Ascending aorta (tissue), 2 donors: ENCODE measurements at places on chromosomes 4 and X.

DNA sequence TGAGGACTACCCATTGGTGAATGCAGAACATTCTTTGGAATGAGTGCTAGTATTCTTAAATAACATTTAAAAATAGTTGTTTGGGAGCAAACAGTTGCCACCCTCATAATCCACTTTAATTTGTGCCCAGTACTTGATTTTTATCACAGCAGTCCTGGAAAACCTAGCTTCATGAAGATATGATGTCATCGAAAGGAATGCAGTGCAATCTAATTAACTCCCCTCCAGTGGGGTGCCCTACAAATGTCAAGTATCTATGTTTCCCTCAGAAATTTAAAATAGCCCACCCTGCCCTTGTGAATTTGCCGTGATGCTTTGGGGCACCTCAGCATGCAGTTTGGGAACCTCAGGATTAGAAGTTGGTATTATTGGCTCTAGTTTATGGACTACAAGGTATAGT is 5.4 kb downstream of the RAB9A start:
- no peak for DNase-seq

GRCh38 chr4:164221631-164222030 is 532.3 kb upstream of the SMIM31 start:
- no peak for DNase-seq

DNA sequence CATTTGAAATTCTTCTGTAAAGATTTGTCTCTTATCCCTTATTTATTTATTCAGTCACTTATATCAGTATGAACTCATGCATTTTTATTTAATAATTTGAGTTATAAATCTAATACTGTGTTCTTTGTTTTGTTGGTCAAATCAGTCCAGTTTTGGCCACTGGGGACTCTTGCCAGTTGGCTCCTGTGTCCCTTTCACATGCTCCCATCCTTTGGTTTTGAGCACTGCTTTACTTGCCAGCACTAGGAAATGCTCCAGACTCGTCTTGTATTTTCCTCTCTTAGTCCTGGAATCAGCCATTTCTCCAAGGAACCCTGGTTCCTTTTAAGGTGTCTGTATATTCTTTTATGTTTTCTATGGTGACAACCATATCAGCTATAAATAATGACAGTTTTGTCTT is 28.1 kb downstream of the KANTR start:
- no peak for DNase-seq

DNA sequence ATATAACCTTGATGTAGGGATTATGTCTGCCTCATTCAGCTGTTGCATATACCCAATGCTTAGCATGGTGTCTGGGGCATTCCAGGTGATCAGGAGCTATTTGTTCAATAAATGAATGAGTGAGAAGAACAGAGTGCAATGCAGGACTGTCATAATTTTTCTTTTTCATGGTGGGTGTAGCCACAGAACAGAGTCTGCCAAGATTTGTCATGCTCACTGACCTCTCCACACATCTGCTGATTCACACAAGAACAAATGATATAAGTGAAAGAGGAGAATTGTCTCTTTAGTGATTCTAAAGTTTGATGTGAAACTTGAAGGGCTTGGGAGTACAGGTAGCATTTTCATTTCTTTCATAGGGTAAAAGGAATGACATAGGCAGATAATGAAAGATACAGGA is 64.4 kb upstream of the TEX13D start:
- DNase-seq: no peak

DNA sequence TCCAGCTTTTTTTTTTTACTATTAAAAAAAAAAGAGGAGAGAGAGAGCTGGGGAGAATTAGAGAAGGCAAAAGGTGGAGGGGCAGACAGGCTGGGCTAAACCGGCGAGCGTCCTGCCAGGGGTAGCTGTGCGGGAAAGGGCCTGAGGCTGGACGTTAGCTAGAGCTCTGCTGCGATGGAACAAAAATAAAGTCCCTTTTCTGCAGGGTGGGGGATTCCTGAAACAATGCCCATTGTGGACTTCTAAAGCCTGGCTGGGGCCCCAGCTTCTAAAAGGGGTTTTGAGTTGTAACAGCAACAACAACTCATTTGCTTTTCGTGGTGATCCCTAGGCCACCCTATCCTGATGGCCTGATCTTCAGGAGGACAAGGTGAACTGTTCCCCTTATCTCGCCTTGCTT is 311.7 kb downstream of the FBXW7 start:
- DNase-seq: no peak

- DNase-seq: peak; percentile 70
These were observed 253.2 kb downstream of the SPRY1 start for GRCh38 chr4:123649645-123650391.

DNA sequence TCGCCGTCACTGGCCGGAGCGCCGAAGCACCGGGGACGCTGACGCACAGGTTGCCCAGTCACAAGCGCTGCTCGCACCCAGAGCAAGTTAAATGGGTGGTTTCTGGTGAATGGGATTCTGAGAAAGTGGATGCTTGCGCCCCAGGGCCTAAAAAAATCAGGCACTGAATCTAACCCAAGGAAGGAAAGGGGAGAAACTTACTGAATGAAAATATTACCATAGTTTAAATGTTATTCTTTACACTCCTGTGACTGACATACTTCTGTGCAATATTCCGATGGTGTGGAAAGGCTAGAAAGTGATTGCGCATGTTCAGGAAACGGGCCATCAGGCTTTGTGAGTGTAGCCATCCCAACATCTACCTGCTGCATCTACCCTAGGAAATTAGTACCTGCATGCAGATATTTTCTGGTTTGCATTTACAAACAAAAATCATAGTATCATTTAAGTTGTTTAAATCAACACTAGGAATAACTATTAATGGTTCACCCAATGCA is 838 bp upstream of the ABCG2 start:
- no peak for DNase-seq

DNA sequence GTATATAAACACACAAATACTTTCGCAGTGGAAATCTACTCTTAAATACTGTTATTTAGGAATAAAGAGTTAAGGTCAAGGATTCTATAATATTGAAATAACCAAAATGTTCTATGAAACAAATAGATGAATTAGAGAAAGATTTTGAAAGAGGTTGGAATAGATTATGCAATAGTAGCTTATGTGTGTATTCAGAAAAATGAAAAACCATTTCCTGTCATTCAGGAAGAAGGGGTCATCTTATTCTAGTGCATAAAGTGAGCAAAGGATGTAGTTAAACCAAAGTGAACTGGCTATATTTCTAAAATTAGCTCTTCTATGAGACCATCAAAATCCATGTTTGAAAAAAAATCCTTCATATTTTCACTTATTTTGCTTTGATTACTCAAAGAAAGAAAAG is 30.0 kb upstream of the MYOZ2 start:
- no peak for DNase-seq

DNA sequence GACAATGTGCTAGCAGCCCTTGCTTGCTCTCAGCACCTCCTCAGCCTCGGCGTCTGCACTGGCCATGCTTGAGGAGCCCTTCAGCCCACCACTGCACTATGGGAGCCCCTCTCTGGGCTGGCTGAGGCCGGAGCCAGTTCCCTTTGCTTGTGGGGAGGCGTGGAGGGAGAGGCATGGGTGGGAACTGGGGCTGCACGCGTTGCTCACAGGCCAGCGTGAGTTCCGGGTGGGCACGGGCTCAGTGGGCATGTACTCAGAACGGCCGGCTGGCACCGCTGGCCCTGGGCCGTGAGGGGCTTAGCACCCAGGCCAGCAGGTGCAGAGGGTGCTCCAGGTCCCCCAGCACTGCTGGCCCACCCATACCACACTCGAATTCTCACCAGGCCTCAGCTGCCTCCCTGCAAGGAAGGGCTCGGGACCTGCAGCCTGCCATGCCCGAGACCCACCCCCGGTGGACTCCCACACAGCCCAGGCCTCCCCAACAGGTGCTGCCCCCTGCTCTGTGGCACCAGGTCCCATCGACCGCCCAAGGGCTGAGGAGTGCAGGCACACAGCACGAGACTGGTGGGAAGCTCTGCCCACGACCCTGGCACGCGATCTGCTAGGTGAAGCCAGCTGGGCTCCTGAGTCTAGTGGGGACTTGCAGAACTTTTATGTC is 100.3 kb downstream of the SLC39A8 start:
- DNase-seq: no peak

DNA sequence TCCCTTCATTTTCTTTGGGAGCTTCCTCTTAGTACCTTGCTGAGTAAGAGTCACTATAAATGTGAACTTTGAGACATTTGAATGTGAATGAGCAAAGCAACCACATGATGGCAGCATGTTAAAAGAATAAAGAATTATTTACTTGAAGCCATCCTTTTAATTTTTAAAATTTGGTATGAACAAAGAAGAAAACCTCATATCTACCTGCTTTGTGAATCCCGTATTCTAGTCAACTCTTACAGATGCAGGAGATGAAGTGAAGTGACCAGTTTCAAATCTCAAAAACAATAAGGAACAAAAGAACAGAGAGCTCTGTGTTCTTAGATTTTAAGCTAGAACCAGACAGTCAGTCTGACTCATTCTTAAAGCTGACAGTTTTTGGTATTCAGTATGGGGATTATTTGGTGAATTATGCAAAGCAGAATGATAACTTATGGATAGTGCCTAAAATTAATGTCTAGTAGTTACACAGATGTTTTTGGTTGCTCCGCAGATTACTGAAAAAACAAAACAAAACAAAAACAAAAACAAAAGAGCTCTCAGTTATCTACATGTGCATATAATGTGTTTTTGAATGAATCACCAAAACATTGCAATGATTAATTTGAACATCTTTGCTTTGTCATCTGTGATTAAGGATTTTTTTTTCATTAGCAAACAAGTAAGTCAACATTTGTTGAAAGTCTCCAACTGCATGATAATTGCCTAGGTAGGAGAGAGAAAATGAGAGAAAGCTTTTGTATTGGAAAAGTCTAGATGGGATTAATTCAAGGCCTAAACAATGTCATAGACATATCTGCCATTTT is 48.2 kb upstream of the H2AZ1 start:
- DNase-seq: no peak

- no peak for DNase-seq
These were observed 7.6 kb upstream of the SYTL5 start for GRCh38 chrX:37998586-37999262.

DNA sequence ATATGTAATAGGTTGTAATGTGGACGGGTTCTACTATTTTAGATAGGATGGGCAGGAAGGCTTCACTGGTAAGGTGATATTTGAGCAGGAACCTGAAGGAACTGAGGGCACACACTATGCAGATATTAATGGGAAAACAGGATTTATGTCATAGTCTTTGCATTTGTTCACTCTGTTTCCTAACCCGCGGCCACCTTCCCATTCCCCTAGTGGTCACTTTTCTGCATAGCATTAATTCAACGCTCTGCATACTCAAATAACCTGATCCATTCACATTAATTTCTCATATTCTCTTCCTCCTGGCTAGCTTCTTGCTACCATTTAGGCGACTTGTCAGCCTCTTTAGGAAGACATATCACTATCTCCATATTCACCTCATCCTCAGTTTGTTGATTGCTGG is 61.5 kb downstream of the GSPT2 start:
- no peak for DNase-seq

DNA sequence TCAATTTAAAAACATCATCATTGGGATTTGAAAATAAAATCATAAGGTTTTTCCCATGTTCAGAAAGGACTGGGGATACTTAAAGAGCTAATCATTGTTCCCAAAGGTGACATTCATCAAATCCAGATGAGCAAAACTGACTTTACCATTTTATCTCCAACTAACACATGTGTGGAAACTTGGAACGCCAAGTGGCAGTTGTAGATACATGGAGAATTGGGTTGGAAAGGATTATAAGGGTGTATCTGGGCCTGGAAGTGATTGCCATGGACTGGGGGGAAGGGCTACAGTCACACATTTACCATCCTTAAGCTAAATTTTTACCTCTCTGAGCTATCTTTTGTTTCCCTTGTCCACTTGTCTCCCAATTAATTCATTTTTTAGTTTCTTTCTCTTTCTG is 203.4 kb downstream of the SLC39A8 start:
- DNase-seq: no peak

- DNase-seq: no peak
These were observed 36.4 kb downstream of the DHX15 start for GRCh38 chr4:24547979-24548378.

DNA sequence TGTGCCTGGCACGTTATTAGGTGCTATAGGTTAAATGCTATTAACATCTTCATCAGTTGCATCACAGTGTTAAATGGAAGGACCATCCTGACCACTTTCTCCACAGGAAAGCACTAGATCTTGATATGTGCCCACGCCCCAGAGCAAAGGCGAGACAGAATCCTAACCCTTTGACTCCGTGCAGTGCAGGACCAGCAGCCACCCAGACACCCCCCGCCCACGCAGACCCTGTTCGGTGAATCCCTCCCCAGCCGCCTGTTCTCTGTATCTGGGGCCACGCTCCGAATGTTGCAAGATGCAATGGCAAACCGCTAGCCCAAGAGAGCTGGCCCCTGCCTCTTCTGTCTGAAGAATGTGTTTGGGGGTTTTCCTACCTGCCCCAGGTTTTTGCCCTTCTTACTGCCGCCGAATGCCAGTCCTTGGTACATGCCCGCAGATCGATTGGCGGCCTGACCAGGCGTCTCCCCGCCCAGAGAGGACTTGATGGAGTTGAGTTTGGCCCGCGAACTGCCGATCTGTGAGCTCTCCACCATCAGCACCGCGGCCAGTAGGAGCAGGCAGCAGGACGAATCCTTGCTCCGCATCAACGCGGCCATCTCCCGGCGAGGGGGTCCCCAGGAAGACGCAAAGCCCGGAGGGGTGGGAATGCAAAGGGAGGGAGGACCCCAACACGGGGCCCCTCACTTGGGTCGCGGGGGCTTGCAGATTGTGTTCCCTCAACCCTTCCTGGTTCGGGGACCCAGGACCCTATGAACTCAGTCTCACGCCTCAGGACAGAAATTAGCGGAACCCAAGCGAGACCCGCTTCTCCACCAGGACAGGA is 906 bp downstream of the DKK2 start:
- no peak for DNase-seq

- no peak for DNase-seq
These were observed 19.6 kb downstream of the SCD5 start for GRCh38 chr4:82779032-82779431.

- DNase-seq: no peak
These were observed 349.2 kb upstream of the NOCT start for GRCh38 chr4:138666366-138666765.

DNA sequence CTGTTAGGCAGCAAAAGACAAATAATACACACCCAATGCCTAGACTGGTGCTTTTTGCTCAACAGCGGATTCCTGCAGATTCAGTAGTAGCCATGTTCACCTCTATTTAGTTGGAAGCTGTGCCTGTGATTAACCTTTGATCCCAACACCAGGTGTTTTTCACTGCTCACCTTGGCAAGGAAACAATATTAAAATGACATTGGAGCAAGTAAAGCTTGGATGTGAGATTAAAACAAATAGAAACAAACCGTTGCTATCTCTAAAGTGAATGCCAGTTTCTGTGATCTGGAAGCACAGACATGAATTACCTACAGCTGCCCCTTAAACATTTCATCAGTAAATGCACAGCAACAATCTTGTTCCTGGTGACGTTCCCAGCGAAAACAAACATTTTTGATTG is 35.7 kb downstream of the MAGEB17 start:
- DNase-seq: no peak

GRCh38 chr4:48945981-48946380 is 39.4 kb upstream of the OCIAD2 start:
- DNase-seq: no peak
